ENCODE measurements at places on chromosomes 12 and 14.
A peak's percentile ranks its signal among the peaks of the same experiment; 100 is the strongest.

DNA sequence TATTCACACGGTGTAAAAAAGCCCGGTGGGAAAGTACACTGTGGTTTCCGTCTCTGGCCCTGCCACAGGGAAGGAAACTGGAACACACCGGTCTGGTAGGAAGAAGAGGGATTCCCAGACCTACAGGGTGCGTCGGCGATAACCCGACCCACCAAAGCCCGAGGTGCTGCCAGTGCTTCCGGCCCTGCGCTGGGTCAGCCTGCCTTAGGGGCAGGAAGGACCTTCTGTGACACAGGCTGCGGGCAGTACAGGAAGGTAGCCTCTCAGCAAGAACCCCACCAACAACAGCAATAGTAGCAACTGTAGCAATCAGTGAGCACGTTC is 169.5 kb upstream of the FKBP4 start:
- DNase-seq = no peak

GRCh38 chr12:90979951-90980350 is 24.8 kb downstream of the EPYC start:
- DNase-seq = no peak

GRCh38 chr12:56991319-56992246 is 14.8 kb downstream of the ZBTB39 start:
- no peak for DNase-seq

GRCh38 chr12:98594050-98594835 is 757 bp downstream of the SLC25A3 start:
- DNase-seq = peak; percentile 35

- no peak for DNase-seq
Measured at GRCh38 chr12:93145086-93145485, 216.0 kb upstream of the EEA1 start.

GRCh38 chr12:58765653-58766512 is 154.4 kb downstream of the LRIG3 start:
- no peak for DNase-seq

GRCh38 chr12:89041078-89041477 is 311.2 kb downstream of the DUSP6 start:
- DNase-seq = no peak

DNA sequence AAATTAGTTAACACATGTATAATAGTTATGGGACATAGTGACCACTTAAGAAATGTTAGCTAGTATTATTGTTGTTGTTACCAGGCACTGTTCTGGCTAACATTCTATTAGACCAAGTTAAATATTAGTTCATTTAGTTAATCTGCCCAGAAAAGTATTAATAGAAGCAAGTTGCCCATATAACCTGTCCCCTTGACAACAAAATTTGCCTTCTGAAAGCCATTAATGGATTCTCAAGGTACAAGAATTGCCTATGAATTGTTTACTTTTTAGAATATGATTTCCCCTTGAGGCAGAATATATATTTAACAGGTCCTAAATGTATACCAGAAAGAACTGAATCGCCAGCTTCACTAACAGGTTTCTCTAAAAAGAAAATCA is 167.3 kb upstream of the TMCC3 start:
- DNase-seq = no peak

DNA sequence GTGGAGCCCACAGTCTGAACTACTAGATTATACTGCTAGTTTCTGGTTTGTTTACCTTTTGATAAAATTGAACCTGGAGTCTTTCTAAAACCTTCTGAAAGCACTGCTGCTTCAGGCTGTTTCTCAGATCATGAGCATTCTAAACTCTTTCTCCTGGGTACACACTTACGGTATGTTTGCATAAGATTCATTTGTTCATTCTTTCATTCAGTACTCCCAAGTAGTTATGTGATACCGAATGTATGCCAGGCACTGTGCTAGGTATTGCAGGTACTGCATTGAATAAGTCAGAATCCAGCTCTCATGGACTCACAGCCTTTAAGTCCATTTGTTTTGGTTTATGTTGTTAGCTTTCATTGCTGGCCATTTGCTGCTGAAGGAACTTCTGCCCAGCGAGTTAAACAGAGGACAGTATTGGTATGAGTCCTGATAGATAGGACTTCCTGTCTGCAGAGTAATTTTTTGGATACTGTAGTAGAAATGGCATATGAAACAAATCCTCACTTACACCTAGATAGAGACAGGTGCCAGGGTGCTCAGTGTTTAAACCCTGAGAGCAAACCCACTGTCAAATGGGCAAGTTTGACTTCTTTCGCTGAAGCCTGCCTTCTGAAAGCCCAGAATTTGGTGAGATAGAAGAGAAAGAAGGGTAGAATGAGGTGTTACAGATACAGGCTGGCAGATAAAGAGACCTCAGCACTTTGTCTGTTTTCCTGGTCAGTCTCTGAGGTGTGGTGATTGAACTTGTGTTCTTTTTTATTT is 2.1 kb downstream of the SUSD6 start:
- no peak for DNase-seq

GRCh38 chr12:110670161-110670701 is 18.7 kb downstream of the HVCN1 start:
- no peak for DNase-seq

- no peak for DNase-seq
Measured at GRCh38 chr14:67490196-67490595, 1.7 kb upstream of the TMEM229B start.

DNA sequence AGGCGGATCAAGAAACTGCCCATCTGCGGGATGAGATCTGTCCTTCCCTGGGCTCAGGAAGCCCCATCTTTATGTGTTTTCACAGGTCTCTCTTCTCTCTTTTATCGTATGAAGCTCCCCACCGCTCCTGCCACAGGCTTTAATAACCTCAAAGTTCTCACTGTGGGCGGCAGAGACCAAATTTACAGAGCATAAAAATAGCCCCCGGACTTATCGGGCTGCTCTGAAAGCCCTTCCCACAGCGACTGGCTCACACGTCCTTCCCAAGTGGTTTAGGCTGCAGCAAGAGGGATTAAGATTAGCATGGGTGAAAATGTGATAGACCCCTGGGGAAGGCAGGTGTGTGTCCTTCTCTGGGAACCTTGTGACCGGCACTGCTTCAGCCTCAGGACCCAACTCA is 47.8 kb downstream of the TESC start:
- DNase-seq = no peak

DNA sequence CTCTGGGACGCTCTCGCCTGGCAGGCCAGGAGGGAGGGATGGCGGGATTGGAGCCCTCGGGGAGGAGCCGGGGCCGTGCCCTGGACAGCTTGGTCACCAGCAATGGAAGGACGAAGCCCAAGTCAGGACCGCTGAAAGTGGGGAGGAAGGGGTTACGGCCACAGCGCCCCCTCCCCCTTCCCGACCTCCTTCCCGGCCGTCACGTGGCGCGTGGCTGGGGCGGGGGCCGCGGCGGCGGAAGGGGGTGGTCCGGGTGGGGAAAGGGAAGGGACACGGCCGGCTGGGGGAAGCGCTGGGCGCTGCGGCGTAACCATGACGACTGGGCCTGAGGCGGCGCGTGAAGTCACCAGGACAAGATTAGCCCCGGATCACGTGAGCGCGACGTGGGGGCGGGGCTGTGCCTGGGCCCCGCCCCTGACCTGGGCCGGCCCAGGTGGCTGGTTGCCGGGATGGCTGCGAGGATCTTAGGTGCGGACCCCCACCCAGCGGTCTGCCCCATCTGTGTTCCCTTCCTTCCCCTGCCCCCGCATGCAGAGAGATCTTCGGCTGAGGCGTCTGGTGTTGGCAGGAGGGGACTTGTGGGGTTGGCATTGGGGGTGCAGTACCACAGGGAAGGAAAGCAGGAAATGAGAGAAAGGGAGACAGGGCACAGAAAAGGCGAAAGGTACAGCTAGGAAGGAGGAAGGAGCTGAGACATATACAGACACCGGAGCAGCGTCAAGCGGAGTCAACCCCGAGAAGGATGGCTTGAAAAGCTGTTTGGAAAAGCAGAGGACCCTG is 6.2 kb downstream of the MAP3K12 start:
- peak; percentile 81 for DNase-seq

DNA sequence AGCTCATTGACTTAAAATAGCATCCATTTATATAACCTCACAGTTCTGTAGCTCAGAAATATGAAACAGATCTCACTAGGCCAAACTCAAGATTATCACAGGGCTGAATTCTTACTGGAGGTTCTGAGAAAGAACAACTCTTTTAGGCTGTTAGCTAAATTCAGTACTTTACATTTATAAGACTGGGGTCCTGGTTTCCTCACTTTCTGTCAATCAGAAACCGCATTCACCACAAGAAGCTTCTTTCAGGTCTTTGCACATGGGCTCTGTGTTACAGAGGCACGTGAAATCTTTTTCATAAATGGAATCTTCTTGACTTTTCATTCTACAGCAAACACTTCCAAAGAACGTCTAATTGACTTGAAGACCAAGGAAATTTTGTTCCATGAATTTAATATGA is 876.3 kb upstream of the FOXG1 start:
- DNase-seq = no peak

DNA sequence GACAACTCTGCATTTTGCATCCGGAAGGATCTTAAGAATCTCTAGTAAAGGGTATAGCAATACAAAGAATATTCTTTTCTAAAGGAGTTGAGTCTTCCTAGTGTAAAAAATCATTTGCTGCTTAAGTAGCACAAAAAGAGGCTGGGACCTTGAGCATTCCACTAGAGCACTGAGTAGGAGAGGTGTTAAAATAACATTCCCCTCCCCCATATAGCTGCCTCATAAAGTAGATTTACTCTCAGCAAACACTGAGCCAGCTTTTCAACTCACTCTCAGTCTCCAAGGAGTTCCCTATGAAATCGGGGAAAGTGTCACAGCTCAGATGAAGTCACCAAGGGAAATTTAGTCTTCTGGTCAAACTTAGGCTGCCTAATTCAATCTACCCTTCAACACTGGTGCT is 592.7 kb downstream of the ETNK1 start:
- DNase-seq = no peak

DNA sequence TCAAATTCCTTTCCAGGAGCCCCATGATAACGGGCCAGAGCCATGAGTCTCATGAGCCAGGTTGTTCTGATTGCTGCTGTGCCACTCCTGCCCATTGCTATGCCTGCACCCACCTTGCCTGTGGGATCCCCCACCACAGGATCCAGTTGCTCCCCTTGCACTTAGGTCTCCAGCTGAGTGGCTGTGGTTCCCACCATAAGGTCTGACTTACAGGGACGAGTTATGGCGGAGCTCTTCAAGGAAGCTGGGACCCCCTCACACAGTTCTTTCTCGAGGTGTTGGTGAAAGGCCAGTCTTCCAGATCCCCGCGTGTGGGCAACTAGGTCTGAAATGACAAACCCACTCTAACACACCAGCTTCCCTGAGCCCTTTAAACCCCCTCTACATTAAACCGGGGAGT is 111.9 kb upstream of the C14orf180 start:
- DNase-seq = no peak

DNA sequence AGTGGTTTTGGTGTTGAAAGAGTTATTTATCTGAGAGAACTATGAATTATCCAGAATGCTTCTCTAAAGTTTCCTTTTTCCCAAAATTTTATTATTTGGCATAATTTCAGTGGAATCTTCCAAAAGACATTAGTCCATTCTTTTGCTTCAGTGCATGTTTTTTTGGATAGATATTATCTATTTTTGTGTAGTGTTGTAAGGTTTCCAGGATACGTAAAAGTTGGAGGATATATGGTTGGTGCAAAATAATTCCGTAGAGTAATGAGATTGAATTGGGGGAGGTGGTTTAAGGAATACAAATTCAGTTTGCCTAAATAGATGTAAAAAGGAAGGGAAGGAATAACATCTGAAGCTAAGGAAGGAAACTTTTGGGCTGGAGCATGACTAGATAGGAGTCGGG is 186.6 kb downstream of the RGS6 start:
- no peak for DNase-seq

DNA sequence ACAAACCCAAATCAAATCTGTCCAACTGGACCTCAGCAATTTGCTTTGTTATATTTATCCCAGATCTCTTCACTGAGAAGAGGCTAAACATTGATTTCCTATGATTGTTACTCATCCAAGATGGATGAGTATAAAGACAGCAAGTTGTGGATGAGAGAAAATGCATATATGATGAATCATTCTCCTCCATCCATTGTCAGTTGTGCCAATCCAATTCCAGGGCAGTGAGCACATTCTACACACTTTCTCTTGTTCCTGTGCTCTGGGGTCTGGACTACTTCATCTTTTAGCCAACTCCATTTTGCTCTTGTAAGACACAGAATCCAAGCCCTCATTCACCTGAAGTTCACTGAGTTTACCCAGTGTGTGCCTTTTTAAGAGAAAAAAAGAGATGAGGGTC is 105.7 kb downstream of the GCH1 start:
- peak; percentile 38 for DNase-seq

DNA sequence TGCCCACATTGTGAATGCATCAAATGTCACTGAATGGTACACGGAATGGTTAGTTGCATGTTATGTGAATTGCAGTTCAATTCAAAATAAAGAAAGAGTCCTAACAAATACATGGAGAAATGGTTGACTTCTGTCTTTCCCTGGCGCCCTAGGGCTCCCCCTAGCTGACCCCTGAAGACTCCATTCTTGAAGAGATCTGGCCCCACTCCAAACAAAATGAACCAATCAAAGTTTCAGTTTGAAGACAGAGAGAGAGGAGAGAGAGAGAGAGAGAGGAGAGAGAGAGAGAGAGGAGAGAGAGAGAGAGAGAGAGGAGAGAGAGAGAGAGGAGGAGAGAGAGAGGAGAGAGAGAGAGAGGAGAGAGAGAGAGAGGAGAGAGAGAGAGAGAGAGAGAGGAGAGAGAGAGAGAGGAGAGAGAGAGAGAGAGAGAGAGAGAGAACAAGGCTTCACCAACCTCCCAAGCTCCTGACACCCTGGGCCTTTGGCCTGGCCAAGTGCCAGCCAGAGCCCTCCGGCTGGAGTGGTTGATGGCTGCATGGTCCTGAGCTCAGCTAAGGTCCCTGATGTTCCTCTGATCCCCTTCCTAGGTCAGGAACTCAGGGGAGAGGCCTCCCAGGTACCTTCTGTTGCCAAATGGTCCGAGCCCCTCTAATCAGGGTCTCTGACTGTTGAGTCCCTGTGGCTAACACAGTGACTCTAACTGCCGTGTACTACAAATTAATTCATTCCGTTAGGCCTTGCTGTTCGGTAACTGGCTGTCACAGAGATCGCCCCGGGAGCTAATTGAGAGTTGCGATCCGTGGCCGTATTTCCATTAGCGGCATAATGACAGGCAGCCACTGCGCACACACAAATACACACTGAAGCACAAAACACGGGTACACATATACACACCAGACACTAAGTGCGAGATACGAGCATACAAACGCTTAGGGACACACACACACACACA is 188.8 kb downstream of the ESRRB start:
- peak; percentile 24 for DNase-seq

- DNase-seq = no peak
Measured at GRCh38 chr14:96212140-96212539, 7.5 kb downstream of the BDKRB2 start.

- no peak for DNase-seq
Measured at GRCh38 chr14:34075042-34075744, 124.3 kb upstream of the EGLN3 start.

GRCh38 chr14:104677512-104678332 is 11.7 kb upstream of the INF2 start:
- peak; percentile 26 for DNase-seq

GRCh38 chr12:70354787-70355186 is 11.3 kb upstream of the KCNMB4 start:
- DNase-seq = no peak

- peak; percentile 72 for DNase-seq
Measured at GRCh38 chr12:6606331-6607131, 648 bp downstream of the CHD4 start.
